Epithelial cell of prostate (primary cell): ENCODE measurements at places on chromosomes 5 and 9.
A peak's percentile ranks its signal among the peaks of the same experiment; 100 is the strongest.

GRCh38 chr5:141476132-141476911, 556 bp downstream of the PCDHGC3 start:
- no peak for DNase-seq

DNA sequence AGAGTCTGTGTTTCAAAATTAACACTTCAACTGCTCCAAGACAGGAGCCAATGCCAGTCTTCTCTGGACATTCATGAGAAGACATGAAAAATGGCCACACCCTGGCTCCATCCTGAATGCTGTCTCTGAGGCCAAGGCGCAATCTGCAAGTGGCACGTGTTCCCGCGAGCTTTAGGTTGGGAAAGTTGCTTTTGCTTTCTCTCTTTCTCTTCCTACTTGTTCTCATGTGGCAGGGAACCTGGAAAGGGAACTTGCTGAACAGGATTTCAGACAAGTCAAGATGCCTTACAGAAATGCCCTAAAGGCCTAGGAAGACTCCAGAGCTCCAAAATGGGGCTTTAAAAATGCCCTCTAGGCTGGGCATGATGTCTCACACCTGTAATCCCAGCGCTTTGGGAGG, 91.9 kb upstream of the OTULINL start:
- peak; percentile 3 for DNase-seq

GRCh38 chr9:121851641-121852091, 200.2 kb downstream of the DAB2IP start:
- no peak for DNase-seq

GRCh38 chr9:16515879-16516301, 354.6 kb downstream of the BNC2 start:
- DNase-seq: no peak

- DNase-seq: no peak
These were observed 10.3 kb upstream of the C9orf40 start for GRCh38 chr9:74963056-74963455.

DNA sequence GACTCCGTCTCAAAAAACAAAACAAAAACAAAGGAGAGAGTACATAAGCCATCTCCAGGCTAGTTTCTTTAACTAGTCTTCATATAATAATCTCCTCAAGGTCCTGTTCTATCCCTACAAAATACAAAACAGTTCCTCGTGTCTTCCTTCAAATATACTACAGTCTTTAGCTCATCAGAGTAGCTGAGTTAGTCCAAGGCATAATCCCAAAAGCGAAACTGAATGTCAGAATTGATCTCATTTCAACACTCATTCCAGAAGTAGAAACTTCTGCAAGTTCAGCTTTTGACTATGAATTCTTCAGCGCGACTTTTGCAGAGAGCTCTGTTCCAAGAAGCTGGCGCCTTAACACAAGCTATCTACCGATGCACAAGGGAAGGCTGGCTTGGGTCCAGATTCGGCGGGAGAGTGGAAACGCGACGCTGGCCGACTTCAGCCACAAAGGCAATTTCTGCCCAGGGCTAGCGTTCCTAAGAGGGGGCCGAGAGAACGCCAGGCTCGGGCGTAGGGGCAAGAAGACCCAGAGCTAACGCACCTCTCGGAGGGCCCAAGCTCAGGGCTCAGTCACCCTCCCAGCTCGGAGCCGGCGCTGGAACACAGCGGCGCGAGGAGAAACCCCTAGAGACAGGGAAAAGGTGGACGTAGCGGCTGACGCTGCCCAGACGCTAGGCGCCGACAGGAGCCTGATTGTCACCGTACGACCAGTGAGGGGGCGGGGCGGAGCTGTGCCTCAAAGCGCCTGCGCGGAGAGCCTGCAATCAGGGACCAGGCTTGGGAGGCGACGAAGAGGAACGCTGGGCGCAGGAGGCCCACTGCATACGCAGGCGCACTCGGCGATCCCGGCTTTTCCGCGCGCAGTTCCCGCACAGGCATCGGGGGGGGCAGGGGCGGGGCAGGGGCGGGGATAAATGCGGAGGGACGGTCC, 469 bp upstream of the HSDL2 start:
- DNase-seq: peak; percentile 86
